ENCODE measurements at places on chromosomes 16 and 17.

- DNase-seq = no peak
Measured at GRCh38 chr17:33529816-33530215, 236.7 kb upstream of the ASIC2 start.

DNA sequence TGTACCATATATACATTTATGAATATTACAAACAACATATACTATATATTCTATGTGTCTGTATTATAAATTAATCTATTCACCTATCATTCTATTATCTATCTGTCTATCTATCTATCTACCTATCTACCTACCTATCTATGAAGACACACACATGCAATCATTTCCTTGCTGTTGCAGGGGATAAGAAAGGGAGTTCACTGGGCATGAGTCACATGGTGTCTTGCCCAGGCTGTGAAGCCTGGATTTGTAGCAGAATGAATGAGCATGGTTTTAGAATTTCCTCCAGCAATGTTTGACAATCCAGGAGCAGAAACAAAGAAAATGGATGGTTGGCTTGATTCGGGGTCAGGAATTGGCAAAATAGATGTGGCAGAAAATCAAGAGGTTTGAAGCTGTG is 23.2 kb upstream of the FAM20A start:
- DNase-seq = no peak

DNA sequence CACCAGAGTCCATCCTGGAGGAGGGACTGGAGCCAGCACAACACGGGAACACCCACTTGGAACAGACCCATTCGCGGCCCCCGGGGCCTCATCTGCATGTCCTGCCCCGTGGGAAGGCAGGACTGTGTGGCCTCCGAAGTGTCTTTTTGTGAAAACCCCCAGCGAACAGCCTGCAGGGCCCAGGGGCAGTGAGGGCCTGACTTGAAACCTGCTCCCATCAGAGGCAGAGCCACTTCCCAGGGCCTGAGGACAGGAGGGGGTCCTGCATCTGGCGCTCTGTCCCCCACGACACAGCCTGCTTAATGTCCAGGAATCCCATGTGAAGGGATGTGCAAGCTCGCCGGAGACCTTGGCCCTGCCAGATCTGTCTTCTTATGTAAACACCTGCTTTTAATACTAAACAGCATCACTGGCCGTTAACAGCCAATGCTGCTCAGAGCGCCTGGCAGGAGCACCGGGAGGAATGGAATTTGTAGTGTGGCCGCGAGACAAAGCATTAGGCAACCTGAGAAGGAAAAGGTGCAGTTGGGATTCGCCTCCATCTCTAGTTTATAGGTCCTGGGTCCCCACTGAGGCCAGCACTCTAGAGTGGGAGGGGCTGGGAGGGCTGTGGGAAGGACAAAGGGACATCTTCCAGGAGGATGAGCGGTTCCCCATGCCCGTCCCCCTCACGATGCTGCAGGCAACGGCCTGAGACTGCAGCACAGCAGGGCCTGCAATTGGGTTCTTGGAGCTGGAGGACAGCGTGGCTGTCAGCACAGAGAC is 9.6 kb upstream of the EVPL start:
- no peak for DNase-seq

DNA sequence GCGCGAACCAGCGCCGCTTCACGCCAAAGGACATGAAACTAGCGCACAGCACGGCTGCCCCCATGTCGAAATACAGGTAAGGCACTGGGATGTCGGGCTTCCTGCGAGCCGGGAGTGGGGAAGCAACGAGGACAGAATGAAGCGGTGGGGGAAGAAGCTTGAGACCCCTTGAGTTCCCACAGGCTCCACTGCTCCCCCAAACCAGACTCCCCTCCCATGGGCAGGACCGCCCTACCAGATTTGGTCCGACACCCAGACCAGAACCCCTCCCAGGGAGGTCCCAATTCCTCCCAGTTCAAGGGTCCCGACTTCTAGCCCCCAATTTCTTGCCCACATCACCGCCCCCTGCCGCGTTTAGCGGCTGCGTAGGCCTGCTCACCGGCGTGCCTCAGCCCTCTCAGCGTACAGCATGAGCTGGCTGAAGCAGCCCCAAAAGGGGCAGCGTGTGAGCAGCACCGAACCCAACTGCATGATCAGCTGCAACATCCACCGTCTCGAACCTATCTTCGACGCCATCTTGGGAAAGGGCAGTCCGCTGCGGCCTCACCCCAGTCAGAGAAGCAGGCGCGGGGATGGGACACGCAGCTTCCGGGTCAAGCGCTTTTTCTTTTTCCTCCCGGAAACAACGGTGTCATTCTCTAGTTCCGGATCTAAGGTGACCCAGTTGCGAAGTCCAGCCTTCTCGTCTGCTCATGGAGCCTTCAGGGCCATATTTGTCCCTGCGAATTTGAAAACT is at the start of gene TMEM101:
TMEM101 (minus strand) TSS at position 527 of the 736 bp plus-strand sequence; CDS start at position 516, 11 bp downstream.
- peak; percentile 81 for DNase-seq

- no peak for DNase-seq
Measured at GRCh38 chr16:19527161-19527560, 3.4 kb downstream of the CCP110 start.

DNA sequence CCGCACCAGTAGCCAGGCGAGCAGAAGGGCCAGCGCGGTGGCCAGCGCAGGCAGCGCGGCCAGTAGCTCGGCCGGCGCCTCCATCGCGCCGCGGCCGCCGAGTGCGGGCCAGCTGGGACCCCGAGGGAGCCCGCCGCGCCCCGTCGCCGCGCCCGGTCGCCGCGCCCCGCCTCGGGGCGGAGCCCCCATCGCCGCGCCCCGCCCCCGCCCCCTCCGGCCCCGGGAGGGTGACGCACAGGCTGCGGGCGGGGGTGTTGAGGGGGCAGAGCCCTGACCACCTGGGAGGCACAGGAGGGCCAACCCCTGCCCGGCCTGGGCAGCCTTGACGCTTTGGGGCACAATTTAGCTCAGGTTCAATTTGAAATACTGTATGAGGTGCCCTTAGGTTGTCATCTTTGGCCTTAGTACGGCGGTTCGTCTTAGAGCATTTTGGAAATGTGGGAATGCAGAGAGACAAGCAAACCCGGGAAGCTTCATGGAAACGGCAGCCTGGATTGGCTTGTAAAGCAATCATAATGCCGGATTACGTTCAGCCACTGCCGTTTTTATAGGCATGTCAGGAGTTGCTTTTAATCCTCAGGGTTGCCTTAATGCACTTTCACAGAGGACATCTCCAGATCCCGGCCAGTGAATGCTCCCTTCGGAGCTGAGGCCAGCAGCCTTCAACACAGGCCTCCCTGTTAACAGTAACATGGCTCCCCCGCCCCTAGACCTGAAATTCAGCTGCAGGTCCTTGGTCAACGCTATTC is at the start of gene MXRA7:
MXRA7 (minus strand) TSS at position 103 of the 749 bp plus-strand sequence; CDS start at position 84, 19 bp downstream.
- peak; percentile 38 for DNase-seq

- DNase-seq = peak; percentile 28
Measured at GRCh38 chr16:85491058-85491771, 121.9 kb upstream of the GSE1 start.

- DNase-seq = no peak
Measured at GRCh38 chr17:12391468-12391867, 274.2 kb upstream of the MYOCD start.

DNA sequence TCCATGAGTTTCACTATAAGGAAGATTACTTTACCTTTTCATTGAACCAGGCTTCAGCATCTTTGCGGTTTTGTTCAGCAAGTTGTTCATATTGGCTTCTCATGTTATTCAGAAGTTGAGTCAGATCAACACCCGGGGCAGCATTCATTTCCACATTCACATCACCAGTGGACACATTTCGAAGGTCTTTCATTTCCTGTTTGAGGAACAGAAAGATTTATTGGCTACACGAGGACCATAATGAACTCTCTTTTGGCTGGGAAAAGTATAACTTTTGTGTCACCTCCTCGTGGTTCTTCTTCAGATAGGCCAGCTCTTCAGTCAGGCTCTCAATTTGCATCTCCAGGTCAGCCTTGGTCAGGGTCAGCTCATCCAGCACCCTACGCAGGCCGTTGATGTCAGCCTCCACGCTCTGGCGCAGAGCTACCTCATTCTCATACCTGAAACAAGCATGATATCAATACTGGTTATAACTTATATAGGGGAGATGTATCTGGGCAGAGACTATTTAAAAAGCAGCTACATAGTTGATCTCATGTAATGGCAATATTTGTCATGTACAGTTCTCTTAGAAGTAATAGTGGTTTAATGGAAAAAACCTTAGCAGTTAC is 2.1 kb downstream of the KRT10 start:
- no peak for DNase-seq

GRCh38 chr16:15879255-15879811 is 9.1 kb downstream of the CEP20 start:
- no peak for DNase-seq

- DNase-seq = no peak
Measured at GRCh38 chr17:67107811-67108775, 63.7 kb downstream of the CACNG1 start.

DNA sequence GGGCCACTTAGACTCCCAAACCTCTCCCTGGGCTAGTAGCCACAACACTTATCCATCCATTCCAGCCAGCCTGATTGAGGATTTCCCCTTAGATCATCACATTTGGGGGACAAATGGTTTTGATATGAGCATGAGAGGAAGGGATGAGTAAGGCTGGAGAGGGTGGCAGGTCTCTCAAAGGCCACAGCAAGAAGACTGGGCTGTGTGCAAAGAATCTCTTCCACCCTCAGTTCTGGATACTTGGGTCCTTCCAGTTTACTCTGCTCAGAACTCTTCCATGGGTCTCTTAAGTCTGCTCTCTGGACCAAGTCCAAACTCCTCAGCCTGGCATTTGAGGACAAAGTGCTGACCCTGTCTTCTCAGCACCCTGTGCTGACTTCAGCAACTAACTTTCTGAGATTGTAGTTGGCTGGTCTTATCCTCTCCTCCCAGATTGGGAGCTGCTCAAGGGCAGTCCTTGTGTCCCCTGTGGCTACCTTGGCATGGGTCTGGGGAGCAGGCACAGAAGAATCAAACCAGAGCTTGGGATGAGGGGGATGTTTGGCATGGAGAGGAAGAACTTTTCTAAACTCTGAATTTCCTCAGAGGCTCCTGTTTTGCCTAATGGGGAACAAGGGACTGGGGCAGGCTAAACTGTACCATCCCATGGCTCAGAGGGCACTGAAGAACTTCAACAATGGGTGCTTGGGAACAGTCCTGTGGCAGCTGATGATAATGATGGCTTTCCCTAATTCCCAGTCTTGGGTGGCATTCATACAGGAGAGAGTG is 3.1 kb upstream of the NFATC3 start:
- DNase-seq = no peak

DNA sequence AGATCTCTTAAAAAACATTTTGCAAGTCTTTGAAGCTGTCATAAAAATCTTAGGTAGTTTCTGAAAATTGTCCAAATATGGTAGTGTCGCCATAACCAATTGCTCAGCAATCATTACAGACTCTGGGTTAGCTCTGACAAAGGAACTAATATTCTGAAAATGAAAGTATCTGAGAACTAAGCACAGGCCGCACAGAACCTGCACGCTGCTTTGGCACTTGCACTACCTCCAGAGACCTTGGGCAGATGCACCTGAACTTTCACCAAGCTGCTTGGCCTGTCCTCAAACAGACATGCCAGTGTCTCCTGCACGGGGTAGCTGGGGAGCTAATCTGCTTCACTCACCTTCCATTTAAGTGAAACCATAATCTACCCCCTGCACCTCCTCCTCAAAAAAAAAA is 317.0 kb downstream of the MAF start:
- no peak for DNase-seq

DNA sequence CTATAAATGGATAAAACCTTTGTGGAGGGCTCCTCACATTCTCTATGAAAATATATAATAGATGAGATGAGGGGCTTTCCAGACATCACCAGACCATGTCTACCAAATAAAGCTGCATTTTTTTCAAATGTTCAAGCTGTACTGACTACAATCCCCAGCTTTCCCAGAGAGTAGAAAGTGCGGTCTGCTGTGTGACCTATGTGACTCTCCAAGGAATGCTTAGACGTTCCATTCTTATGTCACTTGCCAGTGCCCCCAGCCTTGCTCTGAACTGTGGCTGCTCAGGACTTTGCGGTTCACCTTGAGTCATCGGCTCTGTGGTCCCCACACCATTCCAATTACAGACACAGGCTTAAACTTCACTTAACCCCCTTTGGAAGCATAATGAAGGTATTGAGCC is 47.8 kb upstream of the SCNN1B start:
- DNase-seq = no peak

DNA sequence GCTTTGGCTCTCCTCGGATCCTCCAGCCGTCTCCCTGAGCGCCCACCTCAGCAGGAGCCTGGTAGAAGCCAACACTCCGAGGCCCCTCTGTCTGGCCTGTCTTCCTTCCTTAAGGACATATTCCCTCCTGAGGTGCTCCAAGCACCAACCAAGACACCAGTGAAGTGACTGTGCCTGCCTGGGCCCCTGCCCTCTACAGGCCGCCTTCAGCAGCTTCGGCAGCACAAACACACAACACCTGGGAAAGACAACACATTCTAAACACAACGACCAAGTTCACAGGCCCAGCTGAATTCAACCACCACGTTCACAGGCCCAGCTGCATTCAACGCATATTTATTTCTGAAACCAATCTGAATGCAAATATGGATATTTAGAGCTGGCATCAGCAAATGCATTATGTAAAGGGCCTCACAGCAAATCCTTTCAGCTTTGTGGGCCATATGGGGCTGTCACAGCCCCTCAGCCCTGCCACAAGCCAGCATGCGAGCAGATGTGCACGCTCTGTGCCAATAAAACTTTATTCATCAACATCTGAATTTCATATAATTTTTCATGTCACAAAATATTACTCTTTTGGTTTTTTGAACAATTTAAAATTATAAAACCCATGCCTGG is 12.2 kb downstream of the GALNS start:
- DNase-seq = no peak

DNA sequence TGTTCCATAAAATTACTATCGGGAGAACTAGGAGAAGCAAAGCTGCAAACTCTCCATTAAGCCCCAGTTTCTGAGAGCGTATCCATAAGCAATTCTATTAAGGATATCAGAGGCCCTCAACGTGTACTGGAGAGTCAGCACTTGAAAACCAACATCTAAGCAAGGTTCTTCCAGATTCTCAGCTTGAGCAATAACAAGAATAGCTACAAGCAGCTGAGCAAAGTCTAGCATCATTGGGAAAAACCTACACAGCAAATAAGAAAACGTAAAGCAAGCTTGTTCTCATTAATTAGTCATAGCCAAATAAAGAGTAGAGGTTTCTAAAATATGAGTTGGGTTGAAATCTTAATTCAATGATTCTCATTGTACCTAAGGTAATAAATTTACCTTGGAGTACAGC is 26.9 kb upstream of the COX10 start:
- DNase-seq = no peak

DNA sequence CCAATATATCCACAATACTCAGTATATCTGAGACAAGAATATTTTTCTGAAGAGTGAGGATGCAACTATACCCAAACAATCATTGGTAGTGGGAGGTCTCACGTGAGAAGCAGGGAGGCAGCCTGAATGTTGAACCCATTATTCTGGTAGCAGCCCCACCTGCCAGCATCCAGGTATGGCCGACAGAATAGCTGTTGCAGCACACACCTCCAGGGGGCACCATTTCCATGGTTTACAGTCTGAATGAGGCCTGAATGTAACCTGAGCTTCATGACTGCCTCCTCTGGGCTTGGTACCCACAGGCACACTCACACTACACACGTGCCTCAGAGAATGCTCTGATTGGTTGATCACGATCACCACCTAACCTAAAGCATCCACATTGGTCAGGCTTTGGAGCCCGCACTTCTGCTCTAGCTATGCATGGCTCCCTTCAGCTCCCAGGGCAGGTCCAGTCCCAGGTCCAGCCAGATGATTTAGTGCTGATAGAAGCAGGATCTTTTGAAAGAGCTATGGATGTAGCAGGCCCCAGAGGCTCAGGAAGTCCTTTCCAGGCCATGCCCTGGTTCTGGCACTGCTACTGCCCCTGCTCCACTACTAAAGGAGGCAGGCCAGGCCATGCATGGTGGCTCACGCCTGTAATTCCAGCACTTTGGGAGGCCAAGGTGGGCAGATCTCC is 11.0 kb upstream of the CBFB start:
- peak; percentile 84 for DNase-seq

- no peak for DNase-seq
Measured at GRCh38 chr16:79856581-79856980, 256.0 kb upstream of the MAF start.

Measured in activated T-cell treated with anti-CD3 and anti-CD28 coated beads for 4 hours (primary cell).